AG09319 (cell line): ENCODE measurements at places on chromosomes 16 and 17.

GRCh38 chr17:73794336-73794735, 150.1 kb upstream of the SDK2 start:
- DNase-seq = no peak

DNA sequence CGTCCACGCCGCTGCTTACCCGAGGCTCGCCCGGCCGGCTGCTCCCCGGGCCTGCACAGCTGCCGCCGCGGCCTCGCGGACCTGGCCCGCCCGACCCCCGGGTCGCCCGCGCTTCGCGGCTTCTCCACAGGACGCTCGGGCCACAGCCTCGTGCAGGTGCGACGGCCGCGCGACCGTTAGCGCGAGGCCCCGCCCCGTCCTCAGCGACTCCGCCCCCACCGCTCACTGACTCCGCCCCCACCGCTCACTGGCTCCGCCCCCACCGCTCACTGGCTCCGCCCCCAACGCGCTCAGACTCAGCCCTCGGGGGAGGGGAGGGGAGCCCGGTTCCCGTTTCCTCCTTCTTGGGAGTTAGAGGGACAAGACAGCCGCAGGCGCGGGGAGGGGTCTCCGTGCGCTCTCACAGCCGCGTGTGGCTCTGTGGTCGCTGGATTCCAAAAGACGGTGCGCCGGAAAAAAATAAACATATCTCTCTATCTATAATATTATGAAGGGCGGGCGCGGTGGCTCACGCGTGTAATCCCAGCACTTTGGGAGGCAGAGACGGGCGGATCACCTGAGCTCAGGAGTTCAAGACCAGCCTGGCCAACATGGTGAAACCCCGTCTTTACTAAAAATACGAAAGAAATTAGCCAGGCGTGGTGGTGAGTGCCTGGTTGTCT, at the start of gene MEIOB:
TSS of gene MEIOB (minus strand) at position 191 of the 662 bp plus-strand sequence. CDS start 3,989 bp downstream, outside the sequence.
- no peak for DNase-seq

DNA sequence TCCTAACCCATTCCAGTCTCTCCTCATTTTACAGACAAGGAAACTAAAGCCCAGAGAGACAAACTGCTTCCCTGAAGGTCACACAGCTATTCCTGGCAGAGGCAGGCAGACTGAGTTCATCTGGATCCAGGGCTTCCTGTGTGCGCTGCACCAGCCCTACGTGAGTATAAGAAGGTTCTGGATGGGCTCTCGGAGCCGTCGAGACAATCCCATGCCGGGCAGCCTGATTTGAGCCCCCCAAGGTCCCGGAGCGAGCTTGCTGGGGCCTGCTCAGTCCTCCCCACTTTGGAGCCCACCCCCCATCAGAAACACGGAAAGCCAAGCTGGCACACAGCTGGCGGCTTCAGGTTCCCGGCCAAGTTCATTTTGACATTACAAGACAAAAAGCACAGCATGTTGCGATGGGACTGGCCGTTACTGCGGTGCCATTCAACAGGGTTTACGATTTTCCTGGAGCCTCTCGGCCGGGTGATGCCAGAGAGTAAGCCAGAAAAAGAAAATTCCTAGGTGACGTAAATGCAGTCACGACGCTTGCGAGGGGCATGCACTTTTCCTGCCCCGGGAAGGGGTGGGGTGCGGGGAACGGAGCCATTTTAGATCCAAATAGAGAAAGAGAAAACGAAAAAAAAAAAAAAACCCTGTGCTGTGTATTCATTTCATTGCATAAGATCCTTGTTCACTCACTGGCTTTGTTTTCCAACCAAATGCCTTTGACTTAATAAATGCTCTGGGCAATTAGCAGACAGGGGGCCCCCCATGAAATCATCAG, 167.1 kb upstream of the FOXF1 start:
- peak; percentile 84 for DNase-seq

GRCh38 chr17:32862940-32863339, 14.0 kb downstream of the MYO1D start:
- no peak for DNase-seq

- no peak for DNase-seq
Measured at GRCh38 chr16:69176033-69176800, 10.7 kb upstream of the SNTB2 start.

GRCh38 chr17:20184977-20185619, 175.9 kb downstream of the SPECC1 start:
- no peak for DNase-seq

- DNase-seq = no peak
Measured at GRCh38 chr17:29778956-29779811, 150.8 kb downstream of the SSH2 start.

- DNase-seq = no peak
Measured at GRCh38 chr16:972316-973002, 1.7 kb upstream of the LMF1 start.

DNA sequence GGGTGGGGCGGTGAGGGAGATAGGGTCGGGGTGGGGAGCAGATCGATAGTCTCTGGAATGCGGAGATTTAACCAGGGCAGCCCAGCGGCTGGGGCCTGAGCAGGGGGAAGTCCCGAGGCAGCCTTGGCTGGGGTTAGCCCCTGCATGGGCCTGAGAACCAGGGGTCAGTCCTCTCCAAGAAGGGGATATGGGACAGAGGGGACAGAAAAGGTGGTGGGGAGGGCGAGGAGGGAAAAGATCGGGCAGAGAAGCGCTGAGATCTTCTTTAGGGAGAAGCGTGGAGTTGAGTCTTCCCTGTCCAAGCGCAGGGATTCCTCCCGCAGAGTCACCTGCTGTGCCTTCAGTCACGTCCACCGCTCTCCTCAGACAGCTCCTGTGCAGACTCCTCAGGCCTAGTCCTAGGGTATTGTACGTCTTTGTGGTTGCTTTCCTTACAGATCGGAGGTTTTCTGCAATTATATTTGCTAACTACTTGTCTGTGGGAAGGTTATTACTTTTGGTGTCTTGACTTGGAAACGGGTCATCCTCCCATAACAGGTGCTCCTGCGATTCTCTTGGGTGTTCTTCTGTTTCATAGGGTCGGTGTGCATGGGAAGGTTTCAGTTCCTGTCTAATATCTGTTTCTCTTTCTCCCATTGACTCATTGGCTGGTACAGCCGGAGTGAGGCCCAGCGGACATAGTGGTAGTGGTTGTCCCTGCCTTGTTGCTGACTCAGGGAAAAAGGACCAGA, 952 bp downstream of the CD300A start:
- no peak for DNase-seq

DNA sequence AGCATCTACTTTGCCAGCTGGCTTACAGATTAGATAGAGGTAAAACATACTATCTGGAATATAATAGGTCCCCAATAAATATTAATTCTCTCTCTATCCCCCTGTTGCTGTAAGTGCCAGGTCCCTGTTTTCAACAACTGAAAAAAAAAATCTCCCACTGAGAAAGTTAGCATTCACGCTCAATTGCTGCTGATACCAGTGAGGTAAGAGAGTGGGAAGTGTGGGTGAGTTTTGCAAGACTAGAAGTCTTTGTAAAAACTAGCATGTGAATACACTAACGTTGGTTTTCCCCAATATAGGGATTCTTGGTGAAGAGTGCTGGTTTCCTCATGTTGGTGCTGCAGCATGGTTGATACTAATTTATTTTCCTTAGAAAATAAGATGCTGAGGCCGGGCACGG, 11.7 kb upstream of the TAOK1 start:
- no peak for DNase-seq

DNA sequence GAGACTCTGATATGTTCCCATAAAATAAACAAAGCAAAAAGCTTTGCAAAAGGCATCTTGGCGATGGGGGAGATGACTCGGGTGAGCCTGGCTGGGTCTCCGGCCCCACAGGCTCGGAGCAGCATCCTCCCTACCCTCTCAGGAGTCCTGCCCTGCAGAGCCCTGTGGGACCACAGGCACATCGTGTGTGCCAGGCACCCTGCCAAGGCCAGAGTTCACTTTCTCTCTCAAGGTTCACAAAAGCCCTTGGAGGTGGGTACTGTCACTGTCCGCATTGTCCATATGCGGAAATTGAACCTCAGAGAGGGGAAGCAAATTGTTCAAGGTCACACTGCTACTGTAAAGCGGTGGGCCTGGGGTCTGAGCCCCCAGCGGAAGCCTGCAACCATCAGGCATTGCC, 48.5 kb downstream of the CRISPLD2 start:
- no peak for DNase-seq

- DNase-seq = no peak
Measured at GRCh38 chr16:85437166-85438052, 175.7 kb upstream of the GSE1 start.

GRCh38 chr17:34411646-34412421, 48.8 kb upstream of the CCL1 start:
- DNase-seq = no peak

- no peak for DNase-seq
Measured at GRCh38 chr17:9905902-9906301, 831 bp upstream of the RCVRN start.

GRCh38 chr16:27483624-27484023, 66.1 kb downstream of the GTF3C1 start:
- DNase-seq = no peak
